ENCODE measurements at places on chromosomes 4 and X.

DNA sequence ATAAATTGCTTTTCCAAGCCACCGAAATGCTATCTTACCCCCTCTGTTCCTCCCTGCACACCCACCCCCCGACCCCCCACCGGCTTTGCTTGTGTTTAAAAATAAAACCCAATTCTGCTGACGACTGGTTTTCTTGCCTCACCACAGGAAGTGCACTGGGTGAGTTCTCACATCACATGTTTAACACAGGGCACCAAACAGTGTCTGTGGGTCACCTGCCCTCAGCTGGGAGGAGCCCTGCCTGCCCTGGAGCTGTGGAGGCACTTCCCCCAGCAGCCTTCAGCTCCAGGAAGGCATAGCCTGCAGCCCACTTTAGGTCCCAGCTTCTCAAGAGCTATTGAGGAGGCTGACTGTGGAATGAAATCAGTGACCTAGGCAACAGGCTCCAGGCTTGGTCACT is 8.8 kb downstream of the TMEM255A start:
- DNase-seq, result peak; percentile 47

DNA sequence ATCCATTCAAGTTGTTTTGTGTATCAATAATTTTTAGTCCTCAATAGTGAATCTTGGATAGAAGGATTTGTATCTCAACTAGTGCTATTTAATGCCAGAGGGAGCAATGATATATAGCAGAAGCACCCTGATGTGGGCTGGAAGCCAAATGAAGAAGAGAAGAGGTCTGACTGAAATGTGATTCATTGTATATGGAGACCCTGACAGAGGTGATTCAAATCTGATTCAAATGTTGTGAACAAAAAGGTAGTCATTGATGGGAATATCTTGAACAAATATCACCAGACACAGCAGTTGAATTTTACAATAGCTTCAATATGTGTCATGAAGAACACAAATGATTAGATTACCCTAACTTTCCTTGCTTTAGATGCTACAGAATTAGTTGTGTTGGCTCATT is 27.5 kb upstream of the SULT1B1 start:
- DNase-seq, result no peak

- DNase-seq, result no peak
Measured at GRCh38 chrX:35276115-35276514, 333.5 kb downstream of the FAM47B start.

DNA sequence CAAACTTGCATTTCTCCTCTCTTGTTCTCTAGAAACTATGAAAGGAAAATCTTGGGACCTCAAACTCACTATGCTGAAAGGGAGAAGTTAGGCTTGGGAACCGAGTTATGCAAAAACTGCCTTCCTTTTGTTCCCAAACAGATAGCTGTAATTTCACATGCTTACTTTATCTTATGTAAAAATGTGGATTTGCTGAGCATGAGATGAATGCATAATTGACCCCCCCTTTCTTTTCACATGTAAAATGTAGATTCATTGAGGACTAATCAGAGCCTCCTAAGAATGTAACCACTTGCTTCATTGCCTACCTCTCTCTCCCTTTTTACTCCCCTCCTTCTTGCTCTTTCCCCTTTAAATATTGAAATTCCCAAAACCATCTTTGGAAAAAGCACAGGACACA is 18.0 kb downstream of the TBC1D9 start:
- no peak for DNase-seq

DNA sequence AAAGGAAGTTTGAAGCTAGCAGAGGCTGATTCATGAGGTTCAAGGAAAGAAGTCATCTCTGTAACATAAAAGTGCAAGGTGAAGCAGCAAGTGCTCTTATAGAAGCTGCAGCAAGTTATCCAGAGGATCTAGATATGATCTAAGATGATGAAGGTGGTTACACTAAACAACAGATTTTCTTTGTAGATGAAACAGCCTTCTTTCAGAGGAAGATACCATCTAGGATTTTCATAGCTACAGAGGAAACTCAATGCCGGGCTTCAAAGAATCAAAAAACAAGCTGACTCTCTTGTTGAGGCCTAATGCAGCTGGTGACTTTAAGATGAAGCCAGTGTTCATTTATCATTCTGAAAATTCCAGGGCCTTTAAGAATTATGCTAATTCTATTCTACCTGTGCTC is 28.8 kb downstream of the NR0B1 start:
- DNase-seq, result no peak

GRCh38 chr4:62482355-62482754 is 1282.2 kb downstream of the ADGRL3 start:
- DNase-seq, result no peak

DNA sequence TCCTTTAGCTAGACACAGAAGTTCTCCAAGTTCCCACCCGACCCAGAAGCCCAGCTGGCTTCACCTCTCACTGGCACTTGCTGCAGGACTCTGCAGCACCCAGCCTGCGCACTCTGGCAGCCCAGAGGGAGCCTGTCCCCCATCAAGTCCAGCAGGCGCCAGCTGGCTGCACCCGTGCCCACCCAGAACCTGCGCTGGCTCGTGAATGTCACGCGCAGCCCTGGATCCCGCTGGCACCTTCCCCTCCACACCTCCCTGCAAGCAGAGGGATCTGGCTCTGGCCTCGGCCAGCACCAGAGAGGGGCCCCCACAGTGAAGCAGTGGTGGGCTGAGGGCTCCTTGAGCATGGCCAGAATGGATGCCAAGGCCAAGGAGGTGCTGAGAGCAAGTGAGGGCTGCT is 187.6 kb upstream of the HAND2 start:
- DNase-seq, result no peak

DNA sequence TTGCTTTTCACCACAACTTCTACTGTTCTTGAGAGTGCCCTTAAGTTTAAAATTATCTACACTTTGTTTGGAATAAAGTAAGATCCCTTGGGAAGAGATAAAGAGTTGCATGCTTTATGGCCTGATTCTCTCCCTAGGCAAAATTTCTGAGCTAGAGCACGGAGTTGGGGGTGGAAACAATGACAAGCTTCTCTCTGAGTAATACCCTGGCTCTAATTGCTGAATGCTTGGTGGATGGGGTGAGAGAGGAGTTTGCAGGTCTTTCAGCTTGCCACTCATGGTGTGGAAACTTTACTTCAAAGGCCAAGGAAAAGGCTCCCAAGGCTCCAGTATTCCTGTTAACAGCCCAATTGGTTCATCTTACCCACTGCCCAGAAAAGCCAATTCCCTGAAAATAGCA is 26.1 kb upstream of the PRDM8 start:
- DNase-seq, result peak; percentile 35

GRCh38 chrX:154298312-154298711 is 2.7 kb downstream of the TKTL1 start:
- no peak for DNase-seq

DNA sequence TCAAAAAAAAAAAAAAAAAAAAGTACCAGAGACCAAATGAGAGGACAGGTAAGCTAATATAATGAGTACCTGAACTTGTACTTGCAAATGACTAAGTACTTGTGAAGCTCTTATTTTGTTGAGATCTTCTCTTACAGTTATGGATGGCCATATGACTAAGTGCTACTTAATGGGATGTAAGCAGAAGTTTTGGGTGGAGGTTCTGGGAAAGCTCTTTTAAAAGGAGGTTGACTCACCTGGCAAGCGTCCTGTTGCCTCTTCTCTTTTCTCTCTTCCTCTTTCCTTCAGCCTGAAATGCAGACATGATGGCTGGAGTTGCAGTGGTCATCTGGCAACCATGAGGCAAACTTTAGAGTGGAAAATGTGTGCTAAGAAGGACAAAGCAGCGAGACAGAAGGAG is 36.9 kb upstream of the MED14 start:
- DNase-seq, result no peak

GRCh38 chr4:40205259-40206198 is 8.7 kb downstream of the RHOH start:
- DNase-seq, result no peak

DNA sequence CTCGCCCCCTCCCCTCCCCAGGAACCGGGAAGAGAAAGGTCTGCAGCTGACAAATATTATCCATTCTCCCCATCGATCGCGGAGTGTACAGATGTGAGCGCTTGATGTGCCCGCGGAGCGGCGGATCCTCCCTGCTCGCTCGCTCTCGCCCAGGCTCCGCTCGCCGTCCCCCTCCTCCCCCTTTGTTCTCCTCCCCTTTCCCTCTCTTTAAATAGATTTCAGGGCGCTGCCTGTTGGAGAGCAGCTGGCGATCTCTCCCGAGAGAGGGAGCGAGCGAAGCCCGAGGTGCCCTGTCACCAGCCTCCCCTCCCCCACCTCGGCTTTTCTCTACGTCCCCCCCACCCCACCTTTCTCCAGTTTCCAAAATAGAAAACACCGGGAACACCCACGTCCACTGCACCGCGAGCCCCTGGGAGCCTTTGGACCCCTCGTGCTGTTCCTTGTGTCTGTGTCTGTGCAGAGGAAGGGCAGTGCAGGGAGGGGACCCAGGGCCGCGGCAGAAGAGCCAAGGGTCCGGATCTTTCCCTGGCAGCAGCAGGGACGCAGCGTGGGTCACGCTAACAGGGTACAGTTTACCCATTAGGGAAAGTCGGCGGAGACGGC is 56.6 kb upstream of the BCOR start:
- DNase-seq, result no peak

- DNase-seq, result peak; percentile 2
Measured at GRCh38 chr4:167622481-167623240, 388.4 kb upstream of the SPOCK3 start.

DNA sequence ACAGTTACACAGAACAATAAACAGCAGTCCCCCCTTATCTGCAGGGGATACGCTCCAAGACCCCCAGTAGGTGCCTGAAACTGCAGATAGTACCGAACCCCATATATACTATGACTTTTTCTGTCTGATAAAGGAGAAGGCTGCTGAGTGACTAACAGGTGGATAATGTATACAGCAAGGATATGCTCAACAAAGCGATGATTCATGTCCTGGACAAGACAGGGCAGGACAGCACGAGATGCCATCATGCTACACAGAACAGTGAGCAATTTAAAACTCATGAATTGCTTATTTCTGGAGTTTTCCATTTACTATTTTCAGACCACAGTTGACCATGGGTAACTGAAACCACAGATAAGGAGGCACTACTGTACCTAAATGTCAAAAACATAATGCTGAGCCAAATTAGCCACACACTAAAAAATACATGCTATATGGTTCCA is 76.1 kb downstream of the MANBA start:
- DNase-seq, result no peak

DNA sequence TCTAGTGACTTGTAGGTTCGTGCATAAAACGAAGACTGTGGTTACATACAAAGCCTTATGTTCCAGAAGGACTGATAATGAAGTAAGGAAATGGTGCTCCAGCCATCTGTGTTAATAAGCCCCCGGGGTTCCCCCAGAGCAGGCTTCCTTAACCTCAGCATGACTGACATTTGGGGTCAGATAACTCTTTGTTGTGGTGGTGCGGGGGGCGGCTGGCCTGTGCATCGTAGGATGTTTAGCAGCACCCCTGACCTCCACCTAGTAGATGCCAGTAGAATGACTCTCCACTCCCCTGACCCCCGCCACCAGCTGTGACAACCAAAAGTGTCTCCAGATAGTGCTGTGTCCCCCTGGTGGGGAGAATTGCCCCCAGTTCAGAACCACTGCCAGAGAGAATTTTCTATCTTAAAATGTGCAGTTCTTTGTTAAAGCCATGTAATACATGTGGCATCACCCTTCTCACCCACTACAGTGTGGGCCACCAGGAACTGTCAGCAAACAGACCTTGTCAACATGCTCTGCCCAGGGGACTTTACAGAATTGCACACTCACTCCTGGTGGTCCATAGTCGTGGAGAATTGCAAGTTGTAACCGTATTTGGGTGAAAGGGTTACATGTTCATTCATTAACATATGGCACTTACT is 7.5 kb downstream of the SH3KBP1 start:
- no peak for DNase-seq

DNA sequence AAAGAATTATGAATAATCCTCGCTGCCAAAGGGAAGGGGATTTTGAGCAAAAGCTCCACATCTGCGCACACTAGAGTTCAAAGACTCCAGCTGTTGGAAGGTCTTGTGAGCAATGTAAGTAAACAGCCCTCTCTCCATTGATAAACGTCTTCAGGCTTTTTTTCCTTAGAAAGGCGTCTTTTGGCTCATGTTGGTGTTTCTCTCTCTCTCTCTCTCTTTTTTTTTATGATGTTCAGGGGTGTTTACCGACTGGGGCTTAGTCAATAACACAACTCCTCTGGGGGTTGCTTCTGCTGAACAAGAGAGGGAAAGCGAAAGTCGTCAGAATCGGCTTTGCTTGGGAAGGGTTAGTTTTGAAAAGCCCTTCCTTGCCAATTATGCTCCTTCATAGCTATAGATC is 53.2 kb upstream of the C1QTNF7 start:
- no peak for DNase-seq

- no peak for DNase-seq
Measured at GRCh38 chr4:94400191-94400590, 51.6 kb upstream of the PDLIM5 start.

DNA sequence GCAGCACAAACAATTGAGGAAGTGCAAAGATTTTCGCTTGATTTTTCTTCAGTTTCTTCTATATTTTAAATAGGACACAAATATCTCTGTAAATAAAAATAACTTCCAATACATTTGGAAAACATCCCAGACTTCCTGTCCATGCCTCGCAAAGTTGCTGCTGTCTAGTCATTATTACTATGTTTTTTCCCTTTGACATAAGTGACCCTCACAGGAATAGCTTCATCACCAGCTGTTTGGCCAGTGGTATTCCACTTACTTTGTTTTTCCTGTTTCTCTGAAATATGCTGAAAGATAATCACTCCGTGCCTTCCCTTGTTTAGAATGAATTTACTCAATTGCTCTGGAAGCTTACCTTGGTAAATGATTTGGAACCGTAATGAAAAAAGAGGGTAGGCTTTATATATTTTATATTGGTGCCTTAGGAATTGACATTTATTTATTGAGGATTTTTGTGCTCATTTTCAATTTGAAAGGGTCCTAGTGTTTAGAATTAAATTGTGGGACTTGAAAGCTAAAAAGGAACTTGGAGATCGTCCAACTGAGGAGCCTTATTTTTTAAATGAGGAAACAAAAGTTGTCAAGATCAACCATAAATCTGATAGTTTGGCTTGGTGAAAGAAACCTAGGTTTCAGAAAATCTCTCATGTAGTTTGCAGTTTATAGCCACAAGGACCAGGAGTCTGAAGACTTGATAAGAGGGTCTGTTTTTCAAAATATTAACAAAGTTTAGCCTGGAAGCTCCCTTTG is 65.6 kb downstream of the CDKL5 start:
- DNase-seq, result no peak

DNA sequence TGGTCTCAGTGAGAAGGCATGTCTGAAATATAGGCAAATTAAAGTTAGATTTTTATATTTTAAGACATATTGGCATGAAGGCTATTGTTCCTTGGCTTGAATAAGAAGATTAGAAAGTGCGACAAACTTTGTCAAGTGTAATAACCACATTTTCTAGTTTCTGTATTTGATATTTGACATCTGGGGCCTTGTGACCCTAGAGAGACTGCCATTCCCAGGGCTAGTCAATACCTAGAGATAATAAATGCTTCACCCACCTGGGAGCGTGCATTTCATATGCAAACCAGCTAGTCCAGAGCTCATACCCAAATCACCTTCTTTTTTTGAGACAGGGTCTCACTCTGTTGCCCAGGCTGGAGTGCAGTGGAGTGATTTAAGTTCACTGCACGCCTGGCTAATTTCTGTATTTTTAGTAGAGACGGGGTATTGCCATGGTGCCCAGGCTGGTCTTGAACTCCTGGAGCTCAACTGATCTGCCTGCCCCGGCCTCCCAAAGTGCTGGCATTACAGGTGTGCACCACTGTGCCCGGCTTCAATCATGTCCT is 62.6 kb downstream of the COQ2 start:
- no peak for DNase-seq

- peak; percentile 52 for DNase-seq
Measured at GRCh38 chr4:2793586-2794485, 951 bp downstream of the SH3BP2 start.

All from CD4-positive, alpha-beta T cell treated with Interleukin-6 for 4 hours (primary cell).